ENCODE measurements at places on chromosomes 5 and 9.

DNA sequence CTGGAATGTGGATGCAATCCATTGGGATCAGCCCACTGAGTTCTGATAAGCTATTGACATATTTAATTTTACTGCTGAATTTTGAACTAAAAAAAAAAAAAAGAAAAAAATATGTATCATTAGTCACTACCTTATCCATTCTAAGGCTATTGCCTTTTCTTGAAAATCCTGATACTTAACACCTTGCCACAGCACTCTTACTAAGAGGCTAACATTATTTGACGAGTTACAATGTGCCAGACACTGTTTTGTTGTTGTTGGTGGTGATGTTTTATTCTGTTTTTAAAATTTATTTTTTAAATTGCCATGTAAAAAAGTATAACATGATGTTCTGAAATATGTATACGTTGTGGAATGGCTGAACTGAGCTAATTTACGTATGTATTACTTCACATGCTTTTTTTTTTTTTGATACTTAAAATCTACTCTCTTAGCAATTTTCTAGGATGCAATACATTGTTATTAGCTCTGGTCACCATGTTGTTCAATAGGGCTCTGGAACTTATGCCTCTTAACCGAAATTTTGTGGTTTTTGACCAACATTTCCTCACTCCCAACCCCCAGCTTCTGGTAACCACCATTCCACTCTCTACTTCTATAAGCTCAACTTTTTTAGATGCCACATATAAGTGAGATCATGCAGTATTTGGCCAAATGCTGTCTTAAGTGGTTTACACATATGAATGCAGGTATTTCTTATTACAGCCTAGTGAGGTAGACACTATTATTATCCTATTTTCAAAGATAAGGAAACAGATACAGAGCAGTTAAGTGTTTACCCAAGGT lies 134.8 kb upstream of the PCA3 start:
- no peak for DNase-seq

- no peak for DNase-seq
Measured at GRCh38 chr9:136943291-136944211, 987 bp downstream of the FBXW5 start.

- DNase-seq, result peak; percentile 50
Measured at GRCh38 chr9:83199240-83199639, 136.3 kb upstream of the RASEF start.

- peak; percentile 45 for DNase-seq
Measured at GRCh38 chr5:87141544-87141943, 126.1 kb upstream of the RASA1 start.

GRCh38 chr5:139837711-139838380 lies 42.2 kb downstream of the PSD2 start:
- DNase-seq, result no peak

GRCh38 chr9:94800424-94801117 lies 74.1 kb downstream of the AOPEP start:
- no peak for DNase-seq

- no peak for DNase-seq
Measured at GRCh38 chr5:35822511-35822910, 34.2 kb upstream of the IL7R start.
